ENCODE measurements at places on chromosomes 5 and 9.

GRCh38 chr5:151772846-151773561 lies 1.2 kb downstream of the G3BP1 start:
- DNase-seq = no peak

- DNase-seq = no peak
Measured at GRCh38 chr5:151682240-151682639, 4.5 kb downstream of the SPARC start.

- no peak for DNase-seq
Measured at GRCh38 chr9:126465977-126466376, 139.3 kb downstream of the MVB12B start.

DNA sequence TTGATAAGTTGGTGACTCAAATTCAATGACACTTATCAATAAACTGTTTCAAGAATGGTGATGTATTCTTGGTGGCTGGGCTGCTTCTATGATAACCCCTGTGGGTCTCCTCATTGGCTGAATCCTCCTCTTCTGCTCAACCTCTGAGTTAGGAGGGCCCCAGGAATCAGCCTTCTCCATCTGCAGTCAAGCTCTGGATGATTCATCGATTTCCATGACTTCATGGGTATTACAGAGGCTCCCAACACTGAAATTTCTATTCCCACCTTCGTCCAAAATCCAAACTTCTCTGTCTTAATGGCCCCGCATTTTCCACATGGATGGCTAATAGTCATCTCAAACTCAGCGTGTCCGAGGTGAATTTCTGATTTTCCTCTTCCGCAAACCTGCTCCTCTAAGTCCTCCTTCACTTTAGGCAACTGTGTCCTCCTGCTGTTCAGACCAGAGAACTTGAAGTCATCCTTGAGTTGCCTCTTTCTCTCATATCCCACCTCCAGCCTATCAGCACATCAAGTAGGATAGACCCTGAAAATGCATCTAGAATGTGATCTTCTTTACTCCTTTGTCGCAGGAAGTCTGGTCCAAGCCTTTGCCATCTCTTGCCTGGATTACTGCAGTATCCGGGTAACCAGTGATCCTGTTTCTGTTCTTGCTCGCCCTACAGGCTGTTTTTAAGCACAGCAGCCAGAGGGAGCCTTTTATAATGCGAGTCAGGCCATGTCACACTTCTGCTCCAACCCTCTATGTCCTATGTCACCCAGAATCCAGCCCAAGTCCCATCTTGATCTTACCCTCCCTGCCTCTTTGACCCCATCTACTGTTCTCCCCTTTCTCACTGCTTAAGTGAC lies 41.4 kb upstream of the IL7R start:
- DNase-seq = no peak

DNA sequence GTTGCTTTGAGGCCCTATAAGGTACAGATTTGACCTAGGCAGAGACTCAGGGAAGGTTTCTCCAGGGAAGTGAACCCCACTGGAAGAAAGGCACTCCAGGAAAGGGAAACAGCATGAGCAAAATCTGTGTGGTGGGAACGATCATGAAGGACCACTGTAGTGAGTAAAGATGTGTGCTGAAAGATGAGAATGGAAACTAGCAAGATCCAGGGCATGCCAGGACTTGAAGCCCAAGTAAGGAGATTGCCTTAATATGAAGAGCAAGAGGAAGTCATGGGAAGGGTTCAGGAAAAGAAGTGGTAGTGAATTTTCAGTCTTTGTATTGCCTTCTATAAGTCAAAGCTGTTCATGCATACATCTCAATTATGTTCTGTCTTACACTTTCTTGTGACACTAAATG lies 55.2 kb upstream of the SLIT3 start:
- no peak for DNase-seq

DNA sequence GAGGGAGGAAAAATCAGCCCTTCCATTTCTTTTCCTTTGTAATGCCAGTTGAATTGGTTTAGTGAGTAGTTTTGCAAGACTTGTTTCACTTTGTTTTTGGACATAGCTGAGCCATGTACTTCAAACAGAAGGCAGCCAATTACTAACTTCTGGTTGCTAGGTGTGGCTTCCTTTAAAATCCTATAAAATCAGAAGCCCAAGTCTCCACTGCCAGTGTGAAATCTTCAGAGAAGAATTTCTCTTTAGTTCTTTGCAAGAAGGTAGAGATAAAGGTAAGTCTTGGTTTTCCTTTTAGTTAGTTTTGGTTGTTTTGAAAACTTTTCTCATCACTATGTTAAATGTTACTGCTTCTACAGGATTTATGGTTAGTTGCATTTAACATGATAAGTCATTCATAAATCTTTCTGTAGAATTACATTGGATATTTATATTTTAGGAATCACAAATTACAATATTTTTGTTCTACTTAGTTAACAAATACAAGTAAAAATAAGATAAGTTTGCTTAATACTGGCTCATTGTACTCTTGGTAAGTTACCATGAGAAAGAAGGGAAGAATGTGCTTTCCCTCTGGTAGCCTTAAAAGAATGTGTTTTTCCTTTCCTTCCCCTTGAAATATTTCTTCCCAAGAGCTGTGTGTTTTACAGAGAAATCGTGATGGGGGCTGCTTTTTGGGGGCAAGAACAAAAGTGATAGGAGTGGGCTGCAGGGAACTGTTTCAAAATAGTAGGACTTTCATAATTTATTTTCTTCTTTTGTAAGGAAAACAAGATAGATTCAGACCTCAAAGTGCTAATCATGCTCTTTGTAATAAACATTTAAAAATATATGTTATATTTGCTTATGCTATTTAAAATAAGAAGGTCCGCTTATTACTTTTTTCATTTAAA lies at the start of gene ANXA1:
Gene ANXA1, plus strand, starts transcription at position 213 of the 890 bp plus-strand sequence. CDS start 6,671 bp downstream, outside the sequence.
- DNase-seq = no peak

- DNase-seq = no peak
Measured at GRCh38 chr9:114314256-114314867, 8.5 kb upstream of the ORM1 start.

- no peak for DNase-seq
Measured at GRCh38 chr5:168670881-168671575, 91.9 kb upstream of the PANK3 start.

DNA sequence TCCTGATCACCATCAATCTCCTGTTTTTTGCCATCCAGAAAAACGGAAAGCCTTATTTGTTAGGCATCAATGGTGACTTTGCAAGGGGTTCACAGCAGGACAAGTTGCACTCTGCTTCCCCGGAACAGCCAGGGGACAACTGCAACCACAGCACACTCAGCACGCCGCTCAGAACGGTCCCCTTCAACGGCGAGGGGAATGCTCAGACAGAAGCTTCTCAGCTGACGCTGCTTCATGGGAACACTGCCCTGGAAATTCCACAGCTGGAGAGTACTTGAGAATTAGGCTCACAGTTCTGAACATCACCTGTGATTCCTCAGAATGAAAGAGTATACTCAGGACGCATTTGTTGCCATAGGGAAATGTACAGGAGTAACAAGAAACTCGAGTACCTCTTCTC lies 40.1 kb upstream of the PLPP6 start:
- no peak for DNase-seq

DNA sequence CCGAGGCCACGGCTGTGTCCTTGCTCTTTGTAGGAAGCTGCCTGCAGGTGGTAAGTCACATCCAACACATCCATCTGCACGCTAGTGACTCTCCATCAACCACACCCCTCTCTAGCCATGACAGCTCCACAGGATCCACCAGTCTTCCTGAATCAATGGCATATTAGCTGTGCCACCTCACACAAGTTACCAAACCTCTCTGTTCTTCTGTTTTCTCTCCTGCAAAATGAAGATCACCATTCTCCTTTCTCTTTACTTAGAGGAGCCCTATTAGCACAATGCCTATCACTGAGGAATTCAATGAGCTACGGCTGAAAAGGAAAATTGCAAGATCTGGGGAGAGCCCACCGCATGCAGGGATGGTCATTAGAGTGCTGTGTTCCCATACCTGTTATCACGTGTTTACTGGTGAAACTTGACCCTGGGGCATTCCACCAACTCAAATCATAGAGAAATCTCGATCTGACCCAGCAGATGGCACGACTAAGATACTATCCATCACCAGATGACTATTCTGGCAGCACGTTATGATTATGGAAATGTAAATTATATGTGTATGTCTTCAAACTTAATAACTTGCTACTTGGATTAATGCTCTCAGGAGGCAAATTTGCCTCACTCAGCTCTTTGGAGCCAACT lies 20.9 kb downstream of the WHRN start:
- no peak for DNase-seq

- DNase-seq = no peak
Measured at GRCh38 chr9:133341369-133342068, 5.5 kb upstream of the SURF6 start.

GRCh38 chr5:148561801-148562311 lies 92.5 kb downstream of the HTR4 start:
- DNase-seq = no peak

GRCh38 chr5:173318881-173319620 lies 9.2 kb downstream of the STC2 start:
- no peak for DNase-seq

DNA sequence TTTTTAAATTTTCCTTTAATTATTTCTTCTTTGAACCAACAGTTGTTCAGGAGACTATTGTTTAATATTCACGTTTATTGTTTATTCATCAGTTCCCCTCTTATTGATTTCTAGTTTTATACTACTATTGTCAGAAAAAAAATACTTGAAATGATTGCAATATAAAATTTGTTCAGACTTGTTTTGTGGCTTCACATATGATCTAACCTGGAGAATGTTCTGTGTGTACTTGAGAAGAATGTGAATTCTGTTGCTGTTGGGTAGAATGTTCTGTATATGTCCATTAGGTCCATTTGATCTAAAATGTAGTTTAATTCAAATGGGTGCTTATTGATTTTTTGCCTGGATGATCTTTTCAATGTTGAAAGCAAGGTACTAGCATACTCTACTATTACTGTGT lies 408.7 kb upstream of the RIOK2 start:
- DNase-seq = no peak

- no peak for DNase-seq
Measured at GRCh38 chr9:100397529-100398266, 29.2 kb upstream of the MSANTD3 start.

- DNase-seq = no peak
Measured at GRCh38 chr9:18255747-18256146, 218.2 kb upstream of the ADAMTSL1 start.

DNA sequence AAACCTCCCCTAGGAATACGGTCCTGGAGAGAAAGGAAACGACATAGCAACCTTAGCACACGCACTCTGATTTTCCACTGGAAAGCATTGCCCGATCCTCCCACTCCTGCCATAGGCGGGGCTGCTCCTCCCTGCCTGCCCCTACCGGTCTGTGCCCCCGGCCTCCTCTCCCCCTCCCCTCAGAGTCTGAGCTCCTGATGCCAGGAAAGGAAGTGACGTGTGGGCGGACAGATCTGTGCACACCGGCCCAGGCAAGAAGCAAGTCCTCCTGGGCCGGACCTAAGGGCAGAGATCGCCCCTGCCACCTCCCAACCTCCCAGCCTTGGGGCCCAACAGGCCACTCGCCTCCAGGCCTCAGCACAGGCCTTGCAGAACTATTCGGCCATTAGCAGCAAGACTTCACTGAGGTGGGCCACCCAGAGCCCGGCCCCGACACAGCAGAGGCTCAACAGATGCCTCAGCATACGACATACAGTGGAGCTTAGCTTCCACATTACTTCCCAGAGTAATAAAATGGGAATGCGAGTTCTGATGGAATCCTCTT lies 7.2 kb downstream of the NINJ1 start:
- DNase-seq = no peak

GRCh38 chr9:94929369-94929756 lies 202.9 kb downstream of the AOPEP start:
- no peak for DNase-seq
